ENCODE measurements at places on chromosomes 7 and 10.

- peaks cover 8% of the 10 kb centered on the region for H3K27me3 ChIP-seq
- no peak overlapping the region for H3K4me3 ChIP-seq
- H3K4me1 ChIP-seq = peaks cover 19% of the 10 kb centered on the region
- H3K36me3 ChIP-seq = no peaks in the 10 kb centered on the region
- H3K27ac ChIP-seq = no peak overlapping the region
These were observed 97.4 kb downstream of the FOXL3 start for GRCh38 chr7:387132-388022.

- H3K27me3 ChIP-seq = no peaks in the 10 kb centered on the region
- H3K36me3 ChIP-seq = no peaks in the 10 kb centered on the region
- DNase-seq = no peak
- no peaks in the 10 kb centered on the region for H3K4me1 ChIP-seq
- no peak overlapping the region for H3K27ac ChIP-seq
These were observed 73.8 kb upstream of the TMEM106B start for GRCh38 chr7:12137283-12137682.

- no peaks in the 10 kb centered on the region for H3K4me1 ChIP-seq
- no peaks in the 10 kb centered on the region for H3K36me3 ChIP-seq
- peaks cover 7% of the 10 kb centered on the region for H3K27me3 ChIP-seq
- H3K27ac ChIP-seq = no peak overlapping the region
- H3K4me3 ChIP-seq = no peak overlapping the region
- no peak for DNase-seq
These were observed 45.1 kb upstream of the SMNDC1 start for GRCh38 chr10:110349831-110350230.

DNA sequence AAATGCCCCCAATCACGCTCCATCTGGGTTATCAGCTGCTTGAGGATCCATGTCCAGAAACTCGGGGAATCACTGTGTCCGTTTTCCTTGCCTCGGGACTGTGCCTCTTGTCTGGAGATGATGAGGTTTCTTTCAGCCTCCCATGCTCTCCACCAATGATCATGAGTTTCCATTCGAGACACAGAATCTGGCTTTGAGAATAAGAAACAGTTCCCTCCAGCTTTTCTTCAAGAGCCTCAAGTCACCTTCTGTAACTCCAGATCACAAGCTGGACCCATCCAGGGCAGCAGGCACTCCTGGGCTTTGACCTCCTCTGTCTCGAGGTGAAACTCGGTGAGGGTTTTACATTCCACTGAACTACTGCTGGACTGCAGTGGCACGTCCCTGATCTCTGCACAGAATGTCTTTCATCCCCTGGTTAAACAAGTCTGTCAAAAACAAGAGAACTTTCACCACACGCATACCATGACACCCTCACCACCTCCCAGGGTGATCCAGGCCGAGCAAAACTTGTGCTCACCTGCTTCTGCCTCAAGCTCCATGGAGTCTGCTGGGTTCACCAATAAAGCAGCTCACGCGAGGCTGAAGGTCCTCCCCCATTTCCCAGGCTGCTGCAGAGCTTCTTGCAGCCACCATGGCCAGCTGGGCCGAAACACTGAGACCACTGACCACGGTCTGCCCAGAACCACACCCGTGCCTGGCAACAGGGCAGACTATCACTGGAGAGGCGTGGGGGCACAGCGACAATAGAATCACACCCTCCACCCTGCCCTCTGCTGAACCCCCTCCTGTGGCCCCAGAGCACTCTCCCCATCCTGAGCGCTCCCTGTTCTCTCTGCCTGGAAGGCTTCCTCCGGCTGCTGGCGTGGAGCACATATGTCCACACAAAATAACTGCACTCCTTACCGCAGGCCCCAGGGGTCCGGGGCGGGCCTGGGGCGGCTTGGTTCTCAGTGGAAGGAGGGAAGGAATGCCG is 25.1 kb downstream of the MAT1A start:
- no peaks in the 10 kb centered on the region for H3K27me3 ChIP-seq
- peaks cover 88% of the 10 kb centered on the region for H3K4me1 ChIP-seq
- peak; percentile 88 for DNase-seq
- no peaks in the 10 kb centered on the region for H3K36me3 ChIP-seq

DNA sequence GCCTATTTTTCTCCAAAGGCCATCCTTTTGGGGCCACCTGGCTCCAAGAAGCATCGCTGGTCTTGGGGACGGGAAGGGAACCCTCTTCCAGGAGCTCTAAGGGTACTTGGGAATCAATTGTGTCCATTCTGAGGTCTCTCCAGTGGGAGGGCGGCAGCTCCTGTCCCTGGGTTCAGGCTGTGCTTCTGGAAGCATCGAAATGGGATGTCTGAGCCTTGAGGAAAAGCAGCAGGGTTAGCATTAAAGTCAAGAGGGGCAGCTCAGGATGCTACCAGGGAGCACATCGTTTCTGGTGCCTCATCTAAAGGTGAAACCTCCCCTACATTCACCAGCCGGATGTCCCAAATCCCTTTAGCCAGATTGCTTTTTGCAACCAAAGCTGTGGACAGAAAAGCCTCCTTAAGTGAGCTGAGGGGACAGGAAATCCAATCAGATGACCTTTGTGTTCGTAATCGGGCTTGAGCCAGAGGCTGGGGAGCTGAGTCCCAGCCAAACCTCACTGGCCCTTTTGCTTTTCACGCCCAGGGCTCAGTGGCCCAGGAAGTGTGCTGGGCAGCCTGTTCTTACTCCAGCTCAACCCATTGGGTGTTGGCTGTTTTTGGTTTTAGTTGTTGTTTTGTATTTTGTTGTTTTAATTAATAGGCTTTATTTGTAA is 88.8 kb upstream of the ANLN start:
- peaks cover 35% of the 10 kb centered on the region for H3K36me3 ChIP-seq
- H3K27ac ChIP-seq = no peak overlapping the region
- no peaks in the 10 kb centered on the region for H3K27me3 ChIP-seq
- DNase-seq = no peak
- H3K4me1 ChIP-seq = peaks cover 29% of the 10 kb centered on the region

DNA sequence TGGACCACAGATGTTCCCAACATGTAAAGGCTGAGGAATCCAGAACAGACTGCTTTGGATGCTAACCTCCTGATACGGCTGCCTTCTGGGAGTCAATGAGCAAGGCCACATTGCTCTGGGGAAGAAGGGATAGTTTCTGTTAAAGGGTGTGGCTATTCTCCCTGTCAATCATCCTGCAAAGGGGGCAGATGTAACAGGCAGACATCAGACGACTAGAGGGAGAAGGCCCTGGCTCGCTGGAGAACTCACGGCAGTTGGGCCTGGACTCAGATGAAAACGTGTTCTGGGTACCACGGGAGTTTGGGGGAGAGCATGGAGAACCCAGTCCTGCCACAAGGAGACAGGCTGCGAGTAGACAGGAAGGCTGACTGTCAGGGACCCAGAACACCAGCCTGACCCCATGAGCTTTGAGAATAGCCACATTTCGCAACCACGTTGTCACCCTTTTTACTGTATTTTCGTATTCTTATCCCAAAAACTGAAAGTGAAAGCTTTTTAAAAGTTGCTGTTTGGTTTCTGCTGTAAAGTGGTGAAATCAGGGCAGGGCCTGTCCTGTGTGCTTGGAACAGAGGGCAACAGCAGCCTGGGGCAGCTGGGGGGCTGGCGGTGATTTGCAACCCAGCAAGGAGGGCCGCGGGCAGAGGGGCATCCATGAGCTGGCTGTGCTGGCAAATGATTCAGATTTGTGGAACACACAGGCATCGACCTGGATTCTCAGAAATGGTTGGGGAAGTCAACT is 95.3 kb downstream of the MYOF start:
- H3K27ac ChIP-seq = no peak overlapping the region
- peak overlapping the region; percentile 26 for H3K4me3 ChIP-seq
- no peaks in the 10 kb centered on the region for H3K27me3 ChIP-seq
- no peaks in the 10 kb centered on the region for H3K4me1 ChIP-seq
- H3K36me3 ChIP-seq = no peaks in the 10 kb centered on the region
- DNase-seq = no peak

- peaks cover 60% of the 10 kb centered on the region for H3K36me3 ChIP-seq
- no peak overlapping the region for H3K27ac ChIP-seq
- no peaks in the 10 kb centered on the region for H3K27me3 ChIP-seq
- H3K4me3 ChIP-seq = no peak overlapping the region
- no peak for DNase-seq
These were observed 13.2 kb downstream of the WAC start for GRCh38 chr10:28545967-28546644.

DNA sequence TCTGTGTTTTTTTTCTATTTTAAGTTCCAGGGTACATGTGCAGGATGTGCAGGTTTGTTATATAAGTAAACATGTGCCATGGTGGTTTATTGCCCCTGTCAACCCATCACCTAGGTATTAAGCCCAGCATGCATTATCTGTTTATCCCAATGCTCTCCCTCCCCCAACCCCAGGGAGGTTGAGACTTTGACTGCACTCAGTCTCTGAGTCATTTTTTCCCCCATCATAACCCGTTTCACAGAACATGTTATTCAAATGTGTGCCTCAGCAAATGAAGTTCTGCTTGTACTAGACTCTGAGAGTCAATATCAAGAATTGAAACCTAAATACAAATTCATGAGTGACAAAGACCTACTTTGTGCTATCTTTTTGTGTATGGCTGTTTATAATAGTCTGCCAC is 70.0 kb upstream of the CYP26C1 start:
- H3K36me3 ChIP-seq = no peaks in the 10 kb centered on the region
- no peak for DNase-seq
- no peaks in the 10 kb centered on the region for H3K4me1 ChIP-seq
- no peaks in the 10 kb centered on the region for H3K27me3 ChIP-seq
- H3K27ac ChIP-seq = no peak overlapping the region

GRCh38 chr10:124181656-124182055 is 88.3 kb upstream of the CHST15 start:
- no peaks in the 10 kb centered on the region for H3K4me1 ChIP-seq
- no peaks in the 10 kb centered on the region for H3K36me3 ChIP-seq
- no peak overlapping the region for H3K4me3 ChIP-seq
- H3K27ac ChIP-seq = no peak overlapping the region

DNA sequence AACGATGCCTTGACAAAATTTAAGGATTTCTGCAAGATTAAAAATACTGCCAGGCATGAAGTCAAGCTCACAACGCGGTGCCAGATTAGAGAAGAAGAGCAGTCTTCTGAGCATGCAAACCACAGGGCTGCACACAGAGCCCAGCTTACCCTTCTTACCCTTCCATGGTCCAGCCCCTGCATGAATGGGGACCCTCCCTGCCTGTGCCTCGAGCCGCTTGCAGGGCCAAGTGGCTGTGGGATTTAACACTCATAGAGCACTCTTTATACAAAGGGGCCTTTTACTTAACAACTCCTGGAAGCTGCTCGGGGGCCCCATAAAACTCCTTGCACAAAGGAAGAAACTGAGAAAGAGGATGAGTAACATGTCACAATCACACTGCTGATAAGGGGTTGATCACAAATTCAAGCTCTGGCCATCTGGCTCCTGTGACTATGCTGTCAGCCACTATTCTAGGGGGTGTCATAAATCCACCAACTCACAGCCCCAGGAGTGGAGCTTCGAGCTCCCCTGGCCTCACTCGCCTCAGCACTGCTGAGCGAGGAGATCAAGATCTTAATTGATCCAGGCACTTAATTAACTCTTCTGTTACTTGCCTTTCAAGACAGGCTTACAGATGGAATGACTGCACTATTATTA is 514.8 kb downstream of the TNS3 start:
- no peak overlapping the region for H3K27ac ChIP-seq
- H3K4me3 ChIP-seq = no peak overlapping the region
- H3K4me1 ChIP-seq = no peaks in the 10 kb centered on the region
- no peaks in the 10 kb centered on the region for H3K36me3 ChIP-seq

- no peak for DNase-seq
- no peaks in the 10 kb centered on the region for H3K36me3 ChIP-seq
- H3K27ac ChIP-seq = no peak overlapping the region
- H3K4me1 ChIP-seq = peaks cover 14% of the 10 kb centered on the region
These were observed 52.2 kb upstream of the STEAP4 start for GRCh38 chr7:88358881-88359280.

GRCh38 chr10:5614155-5614721 is 52.2 kb downstream of the ASB13 start:
- no peak for DNase-seq
- H3K4me3 ChIP-seq = peak overlapping the region; percentile 32
- H3K27ac ChIP-seq = no peak overlapping the region
- peaks cover 95% of the 10 kb centered on the region for H3K4me1 ChIP-seq
- no peaks in the 10 kb centered on the region for H3K27me3 ChIP-seq

- H3K27ac ChIP-seq = no peak overlapping the region
- H3K27me3 ChIP-seq = no peaks in the 10 kb centered on the region
These were observed 3.5 kb upstream of the NSMCE4A start for GRCh38 chr10:121978511-121978910.

DNA sequence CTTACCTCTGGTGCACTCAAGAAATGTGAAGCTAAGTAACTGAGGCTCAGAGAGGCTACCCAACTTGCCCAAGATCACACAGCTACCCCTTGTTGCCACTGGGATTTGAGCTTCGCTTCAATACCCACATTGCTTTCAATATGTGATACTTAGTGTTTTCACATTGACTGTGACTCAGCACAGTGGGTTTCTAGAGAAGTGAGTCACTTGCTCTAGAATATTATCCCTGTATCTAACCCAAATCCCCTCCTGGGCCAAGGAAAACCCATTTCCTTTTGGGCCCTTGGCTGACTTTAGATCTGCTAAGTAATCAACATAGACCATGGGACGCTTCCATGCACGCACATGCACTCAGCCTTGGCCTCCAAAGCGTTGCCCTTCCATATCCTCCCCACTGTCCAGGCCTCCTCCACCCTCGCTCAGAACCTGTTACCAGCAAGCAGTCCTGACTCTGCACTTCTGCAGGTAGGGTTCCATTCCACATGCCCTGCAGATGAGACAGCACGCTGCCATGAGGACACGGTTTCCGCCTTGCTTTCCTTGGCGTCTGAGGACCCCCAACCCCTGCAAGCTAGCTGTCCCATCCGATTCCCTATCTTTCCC is 87.7 kb upstream of the CHST15 start:
- DNase-seq = no peak
- H3K4me3 ChIP-seq = no peak overlapping the region
- H3K36me3 ChIP-seq = no peaks in the 10 kb centered on the region
- H3K27me3 ChIP-seq = peaks cover 27% of the 10 kb centered on the region
- no peaks in the 10 kb centered on the region for H3K4me1 ChIP-seq

DNA sequence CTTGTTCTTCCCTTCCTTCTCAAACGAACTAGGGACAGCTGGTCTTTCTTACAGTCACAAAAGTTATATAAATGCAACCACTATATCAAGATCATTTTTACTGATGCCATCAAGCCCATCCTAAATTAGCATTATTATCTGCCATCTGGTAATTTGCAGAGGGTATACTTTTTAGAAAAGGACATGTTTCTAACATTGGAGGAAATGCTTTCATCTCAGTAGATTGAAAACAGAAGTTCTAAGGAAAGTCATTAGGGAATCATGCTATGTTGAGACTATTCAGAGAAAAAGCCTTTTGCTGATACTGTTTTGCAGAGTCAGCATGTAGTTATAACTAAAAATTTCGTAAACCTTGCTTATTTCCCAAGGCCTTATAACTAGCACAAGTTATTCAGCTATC is 146.7 kb downstream of the WNT2 start:
- H3K27me3 ChIP-seq = no peaks in the 10 kb centered on the region
- peaks cover 3% of the 10 kb centered on the region for H3K36me3 ChIP-seq
- DNase-seq = no peak
- no peaks in the 10 kb centered on the region for H3K4me1 ChIP-seq
- no peak overlapping the region for H3K4me3 ChIP-seq

- peaks cover 27% of the 10 kb centered on the region for H3K27me3 ChIP-seq
- no peak for DNase-seq
- no peak overlapping the region for H3K4me3 ChIP-seq
- no peaks in the 10 kb centered on the region for H3K4me1 ChIP-seq
- H3K27ac ChIP-seq = no peak overlapping the region
- no peaks in the 10 kb centered on the region for H3K36me3 ChIP-seq
These were observed 96.0 kb downstream of the VIPR2 start for GRCh38 chr7:159048656-159049055.

GRCh38 chr7:81161451-81162075 is 242.7 kb upstream of the SEMA3C start:
- peak; percentile 65 for DNase-seq
- H3K4me1 ChIP-seq = peaks cover 23% of the 10 kb centered on the region
- no peaks in the 10 kb centered on the region for H3K36me3 ChIP-seq
- H3K4me3 ChIP-seq = no peak overlapping the region
- no peak overlapping the region for H3K27ac ChIP-seq
